ENCODE measurements at places on chromosomes 5 and 9. TPM values are rescaled to one million over a fixed set of nuclear protein-coding genes. Genes with fewer than 3 reads are reported as not detected.

The ANKRD33B gene
- total RNA-seq = 7.8 TPM

The SAXO1 gene
- total RNA-seq = 0.37 TPM

The WNT8A gene
- total RNA-seq = not detected

The KCNV2 gene
- total RNA-seq = not detected

The ST8SIA4 gene
- 42.8 TPM for total RNA-seq

The RNF180 gene
- total RNA-seq = not detected

The SHOC1 gene
- total RNA-seq = not detected

The CCNB1 gene
- total RNA-seq = 220 TPM

The CTNND2 gene
- 0.39 TPM for total RNA-seq

The SLC36A2 gene
- total RNA-seq = not detected

All from activated T-helper 17 cell treated with anti-CD3 and anti-CD28 coated beads, Interleukin-2, amount 50 U/mL, for 72 hours (primary cell).